ENCODE measurements at places on chromosomes 4 and X.

DNA sequence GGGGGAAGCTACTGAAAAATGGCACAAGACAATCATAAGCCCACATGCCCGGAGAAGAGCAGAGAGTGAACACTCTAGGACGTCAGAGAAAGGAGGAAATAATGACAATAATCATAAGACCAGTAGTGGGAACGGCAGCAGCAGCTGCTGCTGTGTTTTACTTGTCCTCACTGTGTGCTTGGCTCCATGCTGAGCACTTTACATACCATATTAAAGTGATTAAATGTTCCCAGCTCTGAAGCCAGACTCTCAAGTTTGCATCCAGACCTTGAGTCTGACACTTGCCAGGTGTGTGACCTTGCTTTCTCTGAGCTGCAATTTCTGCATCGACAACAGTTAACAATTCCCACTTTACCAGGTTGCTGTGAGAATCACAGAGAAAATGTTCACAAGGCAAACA lies 255.4 kb downstream of the SPANXN1 start:
- DNase-seq: no peak

- no peak for DNase-seq
These were observed 349.9 kb downstream of the BMPR1B start for GRCh38 chr4:95107635-95108034.

GRCh38 chrX:96685210-96686099 lies 813 bp downstream of the DIAPH2 start:
- DNase-seq: peak; percentile 65

GRCh38 chr4:47510506-47511143 lies 25.6 kb downstream of the ATP10D start:
- DNase-seq: no peak

DNA sequence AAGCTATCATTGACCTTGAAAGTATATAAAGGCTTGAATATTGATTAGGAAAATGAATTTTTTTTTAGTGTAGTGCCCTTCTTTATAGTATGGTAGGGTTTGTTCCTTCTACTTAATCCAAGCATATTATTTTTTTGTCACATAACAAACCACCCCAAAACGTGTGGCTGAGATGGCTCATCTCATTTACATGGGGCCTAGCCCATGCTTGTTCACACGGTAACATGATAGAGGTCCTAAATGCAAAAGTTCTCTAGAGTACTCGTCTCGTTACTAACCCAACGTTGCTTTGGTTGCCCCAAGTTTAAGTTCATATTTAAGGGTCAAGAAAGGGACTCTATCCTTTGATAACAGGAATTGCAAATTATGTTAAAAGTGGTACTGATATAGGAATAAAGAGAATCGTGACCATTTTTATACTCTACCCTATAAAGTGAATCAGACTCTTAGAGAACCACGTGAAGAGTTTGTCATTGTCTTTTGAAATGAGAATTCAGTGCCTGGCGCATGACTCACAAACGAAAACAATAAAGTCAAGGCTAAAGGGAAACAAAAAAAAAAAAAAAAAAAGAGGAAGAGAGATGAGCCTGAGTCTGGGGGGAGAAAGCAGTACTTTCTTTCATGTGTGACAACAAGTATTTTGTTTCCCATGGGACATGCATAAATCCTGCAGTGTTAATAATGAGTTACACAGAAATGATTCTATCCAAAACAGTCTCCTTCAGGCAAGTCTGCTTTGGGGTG lies 402.8 kb upstream of the NWD2 start:
- DNase-seq: no peak

DNA sequence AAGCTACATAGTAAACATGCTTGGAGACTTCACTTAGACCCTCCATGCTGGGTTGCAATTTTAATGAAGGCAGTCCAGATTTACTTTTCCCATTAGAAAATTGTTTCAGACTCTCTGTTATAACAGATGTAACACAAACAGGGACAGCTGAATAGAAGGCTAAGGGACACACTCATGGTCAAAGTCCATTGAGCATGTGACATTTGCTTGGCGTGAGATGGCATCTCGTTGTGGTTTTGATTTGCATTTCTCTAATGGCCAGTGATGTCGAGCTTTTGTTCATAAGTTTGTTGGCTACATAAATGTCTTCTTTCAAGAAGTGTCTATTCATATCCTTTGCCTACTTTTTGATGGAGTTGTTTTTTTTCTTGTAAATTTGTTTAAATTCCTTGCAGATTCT lies 358.2 kb upstream of the CLNK start:
- DNase-seq: no peak

GRCh38 chr4:139241086-139241783 lies 38.8 kb downstream of the MGARP start:
- DNase-seq: no peak

DNA sequence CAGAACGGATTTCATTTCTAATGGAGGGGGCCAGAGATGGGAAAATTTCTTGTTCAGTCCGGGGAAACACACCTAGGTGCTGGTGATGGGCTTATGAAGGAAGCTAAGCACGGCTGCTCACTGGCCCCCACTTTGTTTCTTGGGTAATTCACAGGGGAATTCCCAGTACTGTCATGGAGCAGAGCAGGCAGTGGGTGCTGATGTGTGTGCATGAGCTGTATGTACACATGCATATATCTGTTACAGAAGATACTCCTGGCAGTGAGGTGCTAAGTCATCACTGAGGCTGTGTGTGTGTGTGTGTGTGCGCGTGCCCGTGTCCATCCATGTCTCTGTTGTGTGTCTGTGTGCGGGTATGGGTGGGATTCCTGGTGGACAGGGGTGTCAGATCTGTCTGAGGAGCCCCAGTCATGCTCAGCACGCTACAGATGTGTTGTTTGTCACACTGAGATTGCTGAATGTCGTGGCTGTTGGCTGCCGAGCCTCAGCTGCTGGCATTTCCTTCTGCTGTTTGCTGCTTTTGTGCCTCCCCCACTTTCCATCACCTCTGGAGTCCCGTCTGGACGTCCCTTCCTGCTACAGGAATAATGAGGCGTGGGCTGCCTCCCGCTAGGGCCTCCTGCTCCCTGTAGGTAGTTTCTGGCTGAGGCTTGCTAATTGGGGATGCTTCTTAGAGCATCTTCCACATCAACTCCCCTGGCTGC lies 53.3 kb downstream of the JADE1 start:
- peak; percentile 48 for DNase-seq

GRCh38 chr4:172547724-172548123 lies 620.9 kb upstream of the GALNT7 start:
- no peak for DNase-seq

DNA sequence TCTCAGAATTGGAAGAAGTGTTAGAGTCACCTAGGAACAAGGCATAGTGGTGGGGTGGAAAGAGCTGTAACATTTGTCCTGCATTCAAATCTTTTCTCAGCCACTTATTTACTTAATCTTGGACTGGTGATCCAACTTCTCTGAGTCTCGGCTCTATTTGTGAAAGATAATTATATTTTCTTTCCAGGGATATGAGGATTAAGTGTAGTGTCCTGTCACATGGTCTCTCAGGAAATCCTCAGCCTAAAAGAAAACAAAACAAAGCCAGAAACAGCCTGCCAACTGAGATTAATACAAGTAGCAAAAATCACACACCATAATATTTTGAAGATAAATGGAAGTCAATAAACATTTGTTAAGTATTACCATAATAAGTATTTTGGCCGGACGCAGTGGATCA lies 33.3 kb upstream of the ETNPPL start:
- DNase-seq: no peak

GRCh38 chrX:151359931-151360871 lies 36.8 kb upstream of the VMA21 start:
- peak; percentile 47 for DNase-seq

GRCh38 chrX:68650491-68650890 lies 3.0 kb downstream of the STARD8 start:
- no peak for DNase-seq

GRCh38 chrX:8323356-8323755 lies 141.3 kb upstream of the VCX3B start:
- no peak for DNase-seq

- DNase-seq: no peak
These were observed 92.6 kb downstream of the KDR start for GRCh38 chr4:55032788-55033187.
